NCI-H2171 treated with DMSO at 0.1 percent for 48 hours (cell line): ENCODE measurements at places on chromosomes 7 and 10.

GRCh38 chr10:19041171-19041570 lies 7.4 kb upstream of the MALRD1 start:
- DNase-seq, result no peak

DNA sequence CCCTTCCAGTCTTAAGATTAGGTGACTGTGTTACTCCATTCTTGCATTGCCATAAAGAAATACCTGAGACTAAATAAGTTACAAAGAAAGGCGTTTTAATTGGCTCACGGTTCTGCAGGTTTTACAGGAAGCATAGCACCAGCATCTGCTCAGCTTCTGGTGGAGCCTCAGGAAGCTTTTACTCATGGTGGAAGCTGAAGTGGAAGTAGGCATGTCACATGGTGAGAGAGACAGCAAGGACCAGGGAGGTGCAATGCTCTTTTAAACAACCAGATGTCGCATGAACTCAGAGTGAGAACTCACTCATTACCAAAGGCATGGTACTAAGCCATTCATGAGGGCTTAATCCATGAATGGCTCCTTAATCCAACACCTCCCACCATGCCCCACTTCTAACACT lies 34.0 kb upstream of the TMEM273 start:
- no peak for DNase-seq

- DNase-seq, result no peak
Measured at GRCh38 chr7:79979437-79979836, 155.2 kb upstream of the GNAI1 start.

DNA sequence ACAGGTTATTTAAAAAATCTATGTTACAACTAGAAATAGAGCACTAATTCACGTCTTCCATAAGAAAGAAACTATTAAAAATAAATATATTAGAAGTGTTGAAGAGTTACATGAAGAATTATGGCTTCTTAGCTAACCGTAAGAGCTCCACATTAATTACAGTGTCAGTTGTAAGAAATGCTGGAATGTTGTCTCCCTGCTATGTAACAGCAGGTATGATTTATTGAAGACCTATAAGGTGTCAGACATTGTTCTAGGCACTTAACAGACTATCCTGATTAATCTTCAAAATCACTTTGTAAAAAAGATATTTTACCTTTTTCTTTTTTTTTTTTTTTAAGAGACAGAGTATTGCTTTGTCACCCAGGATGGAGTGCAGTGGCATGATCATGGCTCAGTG lies 75.8 kb upstream of the NEBL start:
- DNase-seq, result no peak
